ENCODE measurements at places on chromosomes 16 and 17.

GRCh38 chr17:14717859-14718258 lies 417.0 kb downstream of the HS3ST3B1 start:
- DNase-seq, result no peak

GRCh38 chr17:41020336-41020735 lies 6.7 kb downstream of the KRTAP1-5 start:
- DNase-seq, result no peak

DNA sequence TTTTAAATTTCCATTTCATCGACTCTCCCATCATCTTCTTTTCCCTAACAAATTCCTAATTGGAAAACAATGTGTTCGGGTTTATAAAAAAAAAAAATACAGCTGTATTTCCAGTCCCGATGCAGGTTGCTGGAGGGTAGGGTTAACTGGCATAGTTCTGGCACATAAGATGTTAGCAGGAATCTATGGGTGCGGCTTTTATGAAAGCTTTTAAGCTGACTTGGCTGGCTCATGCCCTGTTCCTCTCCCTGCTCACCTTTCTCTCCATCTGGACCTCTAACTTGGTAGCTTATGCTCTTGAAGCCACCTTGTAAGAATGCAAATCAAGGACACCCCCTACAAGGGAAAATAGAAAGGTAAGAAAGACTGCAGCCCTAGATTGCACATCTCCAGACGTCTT lies 33.2 kb upstream of the KCNJ2 start:
- DNase-seq, result no peak

DNA sequence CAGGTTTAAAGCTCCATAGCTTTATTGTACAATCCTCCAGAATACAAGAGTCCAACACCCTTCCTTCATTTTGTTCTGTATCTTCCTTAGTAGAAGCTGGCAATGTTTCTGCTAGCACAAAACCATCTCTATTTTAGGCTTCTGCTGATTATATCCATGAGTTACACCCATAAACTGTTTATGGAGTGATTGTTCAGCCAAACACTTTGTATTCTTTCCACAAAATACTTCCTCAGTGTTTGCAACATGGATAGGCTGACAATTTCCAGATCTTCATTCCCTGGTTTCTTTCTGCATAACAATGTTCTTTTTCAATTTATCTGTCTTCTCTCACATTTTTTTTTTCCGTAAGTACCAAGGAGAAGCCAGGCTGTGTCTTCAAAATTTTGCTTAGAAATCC lies 839.9 kb upstream of the CDH8 start:
- no peak for DNase-seq

GRCh38 chr16:13606804-13607203 lies 313.1 kb upstream of the ERCC4 start:
- no peak for DNase-seq

DNA sequence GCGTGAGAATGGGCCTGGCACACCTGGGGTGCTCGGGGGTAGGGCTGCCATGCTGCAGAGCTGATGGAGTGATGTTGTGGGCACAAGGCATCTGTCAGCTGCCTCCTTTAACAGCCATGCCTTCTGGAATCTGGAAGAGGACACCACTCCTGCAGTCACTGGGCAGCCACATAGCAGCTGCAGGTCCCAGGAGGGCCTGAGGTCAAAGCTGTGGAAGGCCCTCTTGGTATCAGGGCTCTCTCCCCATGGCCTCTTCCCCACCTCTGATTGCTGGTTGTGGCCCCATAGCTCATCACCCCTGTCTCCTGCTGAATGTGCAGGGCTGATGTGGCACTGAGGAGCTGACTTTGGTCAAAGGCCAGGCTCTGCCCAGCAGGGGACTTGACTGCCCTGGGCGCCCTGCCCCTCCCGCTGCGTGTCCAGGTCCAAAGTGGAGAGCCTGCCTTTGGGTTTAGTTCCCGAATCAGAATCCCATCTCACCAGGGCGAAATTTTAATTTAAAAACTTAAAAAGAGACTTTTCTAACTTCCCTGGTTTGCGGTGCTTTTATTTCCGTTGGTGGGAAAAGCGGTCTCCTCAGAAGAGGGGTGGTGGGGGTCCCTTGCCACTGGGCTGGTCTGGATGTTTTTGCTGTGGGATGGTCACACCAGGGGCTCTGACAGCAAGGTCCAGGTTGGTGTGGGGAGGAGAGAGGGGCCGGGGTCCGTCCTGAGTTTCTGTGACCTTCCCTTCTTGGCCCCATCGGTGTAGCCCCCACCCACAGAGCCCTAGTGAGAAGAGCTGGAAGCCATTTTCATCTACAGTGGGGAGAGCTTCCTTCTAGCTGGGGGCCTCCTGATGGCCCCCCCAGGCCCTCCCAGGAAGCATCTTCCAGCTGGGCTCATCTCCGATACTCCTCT lies 5.9 kb downstream of the UBALD2 start:
- DNase-seq, result no peak

GRCh38 chr17:73647772-73648542 lies 3.7 kb upstream of the SDK2 start:
- no peak for DNase-seq

GRCh38 chr16:66517586-66518263 lies 32.2 kb downstream of the TK2 start:
- no peak for DNase-seq

DNA sequence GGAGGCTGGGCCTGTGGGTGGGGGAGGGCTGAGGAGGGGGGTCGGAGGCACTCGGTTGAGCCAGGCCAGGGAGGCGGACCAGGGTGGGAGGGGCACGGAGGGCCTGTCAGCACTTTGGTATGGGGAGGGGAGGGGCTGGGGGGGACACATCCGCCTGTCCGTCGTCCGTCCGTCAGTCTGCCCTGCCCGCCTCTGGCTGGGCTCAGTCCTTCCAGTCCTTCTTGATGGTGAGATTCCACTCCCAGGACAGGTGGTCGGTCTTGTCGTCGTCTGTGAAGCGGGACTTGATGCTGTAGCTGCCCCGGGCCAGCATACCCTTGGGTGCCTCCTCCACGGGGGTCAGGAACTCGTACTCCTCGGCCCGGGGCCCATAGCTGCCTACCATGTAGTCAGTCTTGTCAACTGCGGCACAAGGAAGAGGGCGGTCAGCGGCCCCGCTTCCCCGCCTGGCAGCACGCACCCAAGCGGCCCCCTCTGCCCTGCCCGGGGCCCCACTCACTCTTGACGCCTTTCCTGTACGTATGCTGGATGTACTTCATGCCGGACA lies 2.4 kb downstream of the ARHGDIA start:
- DNase-seq, result no peak

DNA sequence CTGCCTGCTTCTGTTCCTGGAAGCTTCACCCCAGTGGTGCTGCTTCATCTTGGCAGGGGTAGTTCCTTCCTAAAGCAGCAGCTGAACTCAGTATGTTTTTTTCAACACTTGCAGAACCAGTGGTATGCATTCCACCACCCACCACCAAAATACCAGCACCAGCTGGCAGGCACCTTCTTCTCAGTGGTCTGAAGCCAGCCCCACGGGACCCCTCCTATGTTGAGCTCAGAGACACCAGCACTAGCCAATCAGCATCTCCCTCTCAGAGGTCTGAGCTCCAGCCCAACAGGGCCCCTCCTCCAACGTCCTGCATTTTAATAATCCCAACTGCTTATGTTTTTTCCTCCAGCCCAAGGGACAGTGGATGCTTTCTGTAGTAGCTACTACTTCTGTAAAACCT lies 299.6 kb upstream of the CCL2 start:
- no peak for DNase-seq

DNA sequence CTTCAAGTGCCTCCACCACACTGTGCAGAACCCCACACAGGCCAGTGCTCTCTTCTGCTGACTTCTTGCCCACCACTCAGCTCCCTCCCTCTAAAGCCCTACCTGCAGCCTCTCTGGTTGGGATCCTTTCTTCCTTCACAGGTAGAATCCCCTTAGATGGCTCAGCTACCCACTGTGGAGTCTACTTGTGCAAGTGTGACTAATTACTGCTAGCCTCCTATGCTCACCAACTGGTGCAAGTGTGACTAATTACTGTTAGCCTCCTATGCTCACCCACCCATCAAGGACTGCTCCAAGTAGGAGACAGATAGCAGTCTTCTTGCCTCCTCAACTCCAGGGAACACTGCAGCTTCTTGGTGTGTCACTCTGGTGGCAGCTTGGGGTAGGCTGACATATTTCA lies 43.6 kb downstream of the TEX14 start:
- no peak for DNase-seq

- no peak for DNase-seq
Observed at GRCh38 chr16:66372078-66372897, 5.8 kb downstream of the CDH5 start.

GRCh38 chr17:73010414-73010813 lies 82.1 kb downstream of the SLC39A11 start:
- no peak for DNase-seq

DNA sequence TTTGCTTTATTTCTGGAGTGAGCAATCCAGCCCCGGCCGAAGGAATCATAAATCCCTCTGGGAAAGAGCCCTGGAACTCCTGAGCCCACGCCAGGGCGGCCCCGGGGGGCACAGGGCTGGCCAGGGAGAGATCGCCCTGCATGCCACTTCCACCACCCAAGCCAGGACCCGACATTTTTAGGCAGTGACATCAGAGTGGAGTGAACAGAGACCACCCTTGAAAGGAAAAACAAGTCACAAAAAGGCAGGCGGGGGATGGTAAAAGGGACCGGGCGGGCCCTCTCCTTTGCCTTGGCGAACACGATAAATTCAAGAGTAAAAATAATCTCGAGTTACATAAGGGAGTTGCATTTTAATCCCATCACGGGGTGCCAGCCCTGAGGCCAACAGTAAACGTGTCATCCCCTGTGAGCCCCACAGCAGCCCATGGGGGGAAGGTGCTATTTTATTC lies 284.1 kb downstream of the C16orf95 start:
- no peak for DNase-seq

DNA sequence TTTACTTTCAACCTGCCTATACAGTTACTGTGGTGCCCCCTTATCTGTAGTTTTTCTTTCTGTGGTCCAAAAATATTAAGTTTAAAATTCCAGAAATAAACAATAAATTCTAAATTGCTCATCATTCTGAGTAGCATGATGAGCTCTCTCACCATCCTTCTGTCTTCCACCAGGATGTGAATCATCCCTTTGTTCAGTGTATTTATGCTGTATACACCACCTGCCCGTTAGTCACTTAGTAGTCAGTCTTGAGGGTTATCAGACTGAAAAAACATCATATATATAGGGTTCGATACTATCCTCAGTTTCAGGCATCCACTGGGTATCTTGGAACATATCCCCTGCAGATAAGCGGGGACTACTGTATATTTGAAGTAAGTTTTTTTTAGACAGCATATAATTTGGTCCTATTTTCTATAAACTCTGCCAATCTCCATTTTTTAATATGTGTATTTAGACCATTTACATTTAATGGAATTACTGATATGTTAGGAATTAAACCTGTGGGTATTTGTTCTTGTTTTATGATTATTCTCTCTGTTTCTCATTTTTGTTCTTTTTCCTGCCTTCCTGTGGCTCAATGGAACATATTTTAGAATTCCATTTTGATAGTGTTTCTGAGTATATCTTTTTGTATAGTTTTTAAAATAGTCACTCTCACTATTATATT lies 31.0 kb downstream of the TBX21 start:
- no peak for DNase-seq

- no peak for DNase-seq
Observed at GRCh38 chr17:79788989-79789942, 7.6 kb downstream of the CBX8 start.

DNA sequence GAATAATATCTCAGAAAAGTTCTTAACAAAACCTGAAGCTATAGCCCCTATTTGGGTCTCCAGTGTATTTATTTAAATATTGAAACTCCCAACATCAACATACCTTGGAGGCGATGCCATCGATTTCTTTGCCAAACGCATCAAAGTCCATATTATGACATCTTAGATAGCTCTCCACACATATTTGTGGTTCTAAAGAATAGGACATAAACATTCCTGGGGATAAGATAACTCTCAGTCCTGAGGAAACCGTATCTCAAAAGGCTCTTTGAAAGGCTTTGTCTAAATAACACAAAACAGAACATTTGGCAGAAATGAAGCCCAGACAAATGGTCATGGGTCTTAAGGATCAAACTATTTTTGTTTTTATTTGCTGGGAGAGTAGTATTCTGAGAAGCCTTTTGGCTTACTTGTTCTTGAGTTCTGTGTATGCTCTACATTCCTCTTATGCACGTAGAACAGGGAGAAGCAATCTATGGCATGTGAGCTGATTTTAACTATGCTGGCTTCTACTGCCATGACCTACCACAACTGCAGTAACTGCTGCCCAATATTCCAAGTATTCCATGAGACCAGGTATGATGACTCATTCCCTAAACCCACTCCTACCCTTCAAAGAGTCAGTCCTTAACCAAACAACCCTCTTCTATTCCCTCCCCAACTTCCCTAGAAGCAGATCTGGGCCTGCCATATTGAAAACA lies 279.0 kb upstream of the ZFHX3 start:
- no peak for DNase-seq

DNA sequence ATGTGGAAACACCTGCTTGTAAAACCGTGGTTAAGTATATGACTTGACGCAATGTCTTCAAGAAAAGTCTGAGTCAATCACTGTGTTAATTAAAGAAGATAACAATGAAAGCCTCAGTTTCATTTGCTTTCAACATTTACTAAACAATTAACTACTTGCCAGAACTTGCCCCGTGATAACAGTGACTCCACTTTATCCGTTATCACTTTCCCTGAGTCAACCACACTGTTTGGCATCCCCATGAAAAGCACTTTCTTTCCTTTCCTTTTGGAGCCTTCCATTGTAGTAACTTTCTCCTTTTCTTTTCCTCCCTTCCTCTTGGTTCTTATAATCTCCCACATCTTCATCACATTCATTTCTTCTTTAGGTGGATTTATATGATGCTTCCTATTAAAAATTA lies 435.1 kb upstream of the GOT2 start:
- no peak for DNase-seq

GRCh38 chr16:57366544-57367040 lies 5.7 kb upstream of the CX3CL1 start:
- no peak for DNase-seq

DNA sequence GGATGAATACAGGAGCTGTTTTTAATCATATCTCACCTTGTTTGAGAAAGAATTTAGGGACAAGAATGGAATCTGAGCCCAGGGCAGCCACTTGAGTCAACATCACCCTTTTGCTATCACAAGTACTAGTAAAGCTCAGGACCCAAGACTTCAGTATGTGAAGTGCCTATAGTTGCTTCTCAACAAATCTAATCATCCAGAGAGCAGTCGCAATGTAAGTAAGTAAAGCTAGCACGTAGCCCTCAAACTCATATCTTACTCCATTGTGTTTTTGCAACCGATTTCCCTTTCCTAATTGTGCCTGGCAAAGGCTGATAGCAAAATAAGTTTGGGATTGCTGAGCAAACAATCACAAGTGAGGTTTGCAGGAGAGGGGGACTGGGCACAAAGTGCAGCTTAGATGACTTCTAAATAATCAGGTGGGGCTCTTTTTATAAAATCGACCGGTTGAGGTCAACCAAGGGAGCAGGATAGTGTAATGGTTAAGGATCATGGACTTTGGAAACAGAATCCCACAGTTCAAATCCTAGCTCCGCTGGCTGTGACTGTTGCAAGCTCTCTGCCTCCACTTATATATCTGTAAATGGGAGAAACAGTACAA lies 13.0 kb downstream of the TOB1 start:
- DNase-seq, result no peak

GRCh38 chr16:11144122-11144521 lies 111.9 kb downstream of the SOCS1 start:
- DNase-seq, result no peak
